Dermis blood vessel endothelial cell (primary cell): ENCODE measurements at places on chromosomes 4 and X.
A peak's percentile ranks its signal among the peaks of the same experiment; 100 is the strongest.

- peak; percentile 79 for DNase-seq
Measured at GRCh38 chrX:102720237-102721168, at the start of gene GPRASP3. Gene GPRASP3, plus strand, starts transcription at chrX:102720743. Its CDS starts 28,253 bp downstream, at chrX:102748996.

- no peak for DNase-seq
Measured at GRCh38 chr4:122665161-122665929, 44.5 kb upstream of the IL21 start.

DNA sequence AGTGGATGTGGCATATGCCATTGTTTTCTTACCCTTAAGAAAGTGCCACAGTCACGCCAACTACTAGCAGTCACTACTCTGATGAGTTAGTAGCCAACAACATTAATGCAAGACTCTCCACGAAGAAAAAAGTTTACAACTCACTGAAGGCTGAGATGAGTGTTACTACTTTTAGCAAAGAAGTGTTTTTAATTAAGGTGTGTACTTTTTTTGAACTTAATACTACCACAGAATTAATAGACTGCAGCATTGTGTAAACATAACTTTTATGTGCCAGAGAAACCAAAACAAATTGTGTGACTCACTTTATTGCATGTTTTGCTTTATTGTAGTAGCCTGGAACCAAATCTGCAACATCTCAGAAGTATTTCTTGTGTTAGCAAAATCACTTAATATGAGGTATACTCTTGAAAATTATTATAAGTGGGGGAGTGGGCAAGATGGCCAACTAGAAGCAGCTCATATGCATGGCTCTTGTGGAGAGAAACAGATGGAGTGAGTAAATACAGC, 2.2 kb upstream of the UGT2B4 start:
- DNase-seq = no peak

DNA sequence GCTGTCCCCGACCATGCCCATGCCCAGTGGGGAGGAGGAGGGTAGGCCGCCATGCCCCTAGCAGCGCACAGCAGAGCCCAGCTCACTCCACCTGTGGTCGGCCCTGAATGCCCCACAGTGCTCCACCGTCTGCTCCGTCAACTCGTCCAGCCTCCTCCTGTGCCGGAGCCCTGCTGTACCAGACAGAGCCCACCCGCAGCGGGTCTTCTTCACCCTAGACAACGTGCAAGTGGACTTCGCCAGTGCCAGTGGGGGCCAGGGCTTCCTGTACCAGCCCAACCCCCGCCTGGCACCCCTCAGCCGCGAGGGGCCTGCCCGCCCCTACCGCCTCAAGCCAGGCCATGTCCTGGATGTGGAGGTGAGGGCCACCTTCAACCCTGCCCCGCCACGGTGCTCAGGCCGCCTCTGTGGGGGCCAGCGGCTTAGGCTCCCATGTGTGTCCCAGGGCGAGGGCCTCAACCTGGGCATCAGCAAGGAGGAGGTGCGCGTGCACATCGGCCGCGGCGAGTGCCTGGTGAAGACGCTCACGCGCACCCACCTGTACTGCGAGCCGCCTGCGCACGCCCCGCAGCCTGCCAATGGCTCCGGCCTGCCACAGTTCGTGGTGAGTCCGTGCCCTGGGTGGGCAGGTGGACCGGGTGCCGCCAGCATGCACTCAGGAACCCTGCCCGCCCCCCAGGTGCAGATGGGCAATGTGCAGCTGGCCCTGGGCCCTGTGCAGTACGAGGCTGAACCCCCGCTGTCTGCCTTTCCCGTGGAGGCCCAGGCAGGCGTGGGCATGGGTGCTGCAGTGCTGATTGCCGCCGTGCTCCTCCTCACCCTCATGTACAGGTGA, 6.9 kb upstream of the SRPK3 start:
- no peak for DNase-seq

DNA sequence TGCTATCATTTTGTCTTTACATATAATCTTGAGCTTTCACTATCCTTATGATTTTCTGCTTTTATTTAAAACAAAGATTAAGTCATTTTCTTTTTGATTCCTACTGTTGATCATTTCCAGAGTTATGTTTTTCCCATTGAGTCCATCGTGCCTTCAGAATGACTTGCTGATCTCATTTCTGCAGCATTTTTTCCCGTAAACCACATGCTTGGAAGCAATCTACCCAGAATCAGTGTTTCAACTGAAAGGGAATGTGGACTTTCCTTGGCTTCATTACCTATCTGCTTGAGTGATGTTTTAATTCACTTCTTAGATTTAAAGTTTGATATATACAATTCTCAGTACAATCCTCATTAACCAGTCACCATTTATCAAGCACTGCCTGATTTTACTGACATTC, 192.4 kb upstream of the FSTL5 start:
- no peak for DNase-seq

- no peak for DNase-seq
Measured at GRCh38 chrX:105098201-105098600, 122.3 kb downstream of the TEX13A start.

DNA sequence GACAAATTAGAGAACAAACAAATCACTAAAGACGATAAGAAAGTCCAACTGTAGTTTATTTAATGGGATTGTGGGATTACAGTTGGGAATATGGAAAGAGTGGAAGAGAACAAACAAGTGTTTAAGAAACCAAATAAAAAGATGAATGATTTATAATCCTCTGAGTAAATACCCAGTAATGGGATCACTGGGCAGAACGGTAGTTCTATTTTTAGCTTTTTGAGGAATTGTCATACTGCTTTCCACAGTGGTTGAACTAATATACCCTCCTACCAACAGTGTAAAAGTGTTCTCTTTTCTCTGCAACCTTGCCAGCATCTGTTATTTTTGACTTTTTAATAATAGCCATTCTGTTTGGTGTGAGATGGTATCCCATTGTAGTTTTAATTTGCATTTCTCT, 15.0 kb downstream of the C4orf51 start:
- no peak for DNase-seq

- no peak for DNase-seq
Measured at GRCh38 chr4:108100827-108101226, 67.9 kb downstream of the LEF1 start.

DNA sequence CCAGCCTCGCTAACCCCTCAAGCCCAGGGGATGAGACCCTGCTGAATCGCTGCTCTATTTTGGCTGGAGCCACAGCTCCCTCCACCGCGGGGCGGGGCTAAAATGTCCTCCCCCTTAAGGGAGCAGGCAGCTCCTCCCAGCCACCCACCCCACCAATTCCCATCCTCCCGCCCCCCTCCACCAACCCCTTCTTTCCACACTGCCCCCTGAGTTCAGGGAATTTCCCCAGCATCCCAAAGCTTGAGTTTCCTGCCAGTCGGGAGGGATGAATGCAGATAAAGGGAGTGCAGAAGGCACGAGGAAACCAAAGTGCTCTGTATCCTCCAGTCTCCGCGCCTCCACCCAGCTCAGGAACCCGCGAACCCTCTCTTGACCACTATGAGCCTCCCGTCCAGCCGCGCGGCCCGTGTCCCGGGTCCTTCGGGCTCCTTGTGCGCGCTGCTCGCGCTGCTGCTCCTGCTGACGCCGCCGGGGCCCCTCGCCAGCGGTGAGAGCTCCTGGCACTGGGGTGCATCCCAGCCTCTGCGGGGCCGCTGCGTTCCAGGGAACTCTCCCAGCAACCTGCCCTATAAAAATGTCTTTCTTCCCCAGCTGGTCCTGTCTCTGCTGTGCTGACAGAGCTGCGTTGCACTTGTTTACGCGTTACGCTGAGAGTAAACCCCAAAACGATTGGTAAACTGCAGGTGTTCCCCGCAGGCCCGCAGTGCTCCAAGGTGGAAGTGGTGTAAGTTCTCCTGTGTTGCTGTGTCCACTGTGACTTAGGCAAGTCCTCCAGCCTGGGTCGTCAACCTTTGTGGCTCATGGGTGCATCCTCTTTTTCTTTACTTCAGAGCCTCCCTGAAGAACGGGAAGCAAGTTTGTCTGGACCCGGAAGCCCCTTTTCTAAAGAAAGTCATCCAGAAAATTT, at the start of gene CXCL6:
Gene CXCL6 (plus strand): TSS at position 306 of the 907 bp plus-strand sequence. CDS start 73 bp downstream, at position 379.
- DNase-seq = peak; percentile 53

DNA sequence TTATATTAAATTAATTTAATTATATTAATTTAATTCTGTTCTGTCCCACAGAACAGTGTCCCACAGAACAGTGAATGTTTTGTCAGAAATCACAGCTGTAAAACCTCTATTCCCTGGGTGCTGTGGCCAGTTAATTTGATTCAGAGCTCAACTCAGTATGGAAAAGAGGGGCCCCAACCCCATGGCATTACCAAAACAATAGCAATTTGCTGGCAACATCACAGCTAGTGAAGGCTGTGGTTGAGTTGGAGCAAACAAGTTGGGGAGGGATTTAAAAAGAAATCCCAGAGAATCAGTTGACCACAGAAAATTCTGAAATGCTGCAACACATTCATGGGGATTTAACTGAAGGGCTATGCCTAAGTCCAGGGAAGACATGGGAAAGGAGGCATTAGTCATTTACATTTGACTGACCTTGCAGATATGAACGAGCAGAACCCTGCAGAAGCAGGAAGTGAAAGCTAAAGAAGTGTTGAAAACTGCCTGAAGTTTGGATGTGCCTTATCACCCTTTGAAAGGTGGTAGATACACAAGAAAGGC, 30.1 kb downstream of the PDHA2 start:
- DNase-seq = no peak

GRCh38 chr4:165879641-165880040, 6.6 kb downstream of the TLL1 start:
- no peak for DNase-seq

- no peak for DNase-seq
Measured at GRCh38 chrX:148024425-148025148, 43.5 kb downstream of the FMR1NB start.

GRCh38 chrX:2841537-2841936, 12.8 kb downstream of the GYG2 start:
- DNase-seq = no peak

GRCh38 chr4:108794136-108794535, 31.3 kb upstream of the ETNPPL start:
- DNase-seq = no peak

- DNase-seq = peak; percentile 41
Measured at GRCh38 chrX:87299563-87300160, 217.9 kb upstream of the KLHL4 start.

GRCh38 chrX:43898406-43899035, 16.3 kb upstream of the MAOB start:
- DNase-seq = no peak

GRCh38 chr4:37400241-37400881, 155.8 kb downstream of the NWD2 start:
- no peak for DNase-seq

- no peak for DNase-seq
Measured at GRCh38 chr4:113884655-113885054, 94.8 kb downstream of the ARSJ start.

- DNase-seq = no peak
Measured at GRCh38 chrX:136626237-136626636, 21.7 kb upstream of the CD40LG start.

- peak; percentile 58 for DNase-seq
Measured at GRCh38 chr4:24419181-24420034, 164.9 kb downstream of the DHX15 start.

DNA sequence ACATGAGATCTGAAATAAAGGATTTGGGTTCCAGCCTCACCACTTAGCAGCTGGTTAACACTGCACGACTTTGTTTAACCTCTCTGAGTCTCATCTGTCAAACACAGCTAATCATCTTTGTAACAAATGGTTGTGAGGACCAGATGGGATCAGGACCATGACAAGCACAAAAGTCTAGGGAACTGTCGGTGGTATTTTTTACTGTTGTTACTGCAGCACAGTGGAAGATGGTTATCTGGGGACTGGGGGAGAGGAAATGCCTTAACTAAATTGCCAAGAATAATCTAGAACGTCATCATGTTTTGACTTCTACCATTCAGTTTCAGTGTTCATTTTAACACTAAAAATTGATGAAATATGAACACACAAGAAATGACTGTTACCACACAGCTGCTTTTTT, 99.5 kb downstream of the ADGRA3 start:
- DNase-seq = peak; percentile 70

DNA sequence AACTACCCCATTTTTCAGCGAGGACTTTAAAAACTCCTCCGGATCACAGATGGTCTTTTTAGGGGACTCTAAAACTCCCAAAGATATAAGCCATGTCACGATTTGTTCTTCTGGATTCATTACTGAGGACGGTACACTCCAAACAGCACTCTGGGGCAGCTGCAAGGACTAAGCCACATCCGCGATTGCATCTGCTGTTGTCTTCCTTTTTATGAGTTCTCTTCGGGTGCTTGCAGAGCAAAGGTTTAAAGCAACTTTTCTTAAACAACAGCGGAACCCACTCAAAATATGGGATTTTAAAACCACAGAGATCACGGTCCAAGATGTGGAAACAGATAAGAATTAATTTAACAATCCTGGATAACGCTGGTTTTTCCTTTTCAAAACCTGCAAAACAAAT, at the start of gene ARHGEF6:
Gene ARHGEF6 (minus strand): TSS at position 170 of the 400 bp plus-strand sequence. CDS start 50 bp downstream, at position 120.
- DNase-seq = no peak

GRCh38 chrX:39367416-39367815, 566.2 kb downstream of the MID1IP1 start:
- DNase-seq = no peak

GRCh38 chr4:39873823-39874222, 103.9 kb downstream of the PDS5A start:
- DNase-seq = no peak

DNA sequence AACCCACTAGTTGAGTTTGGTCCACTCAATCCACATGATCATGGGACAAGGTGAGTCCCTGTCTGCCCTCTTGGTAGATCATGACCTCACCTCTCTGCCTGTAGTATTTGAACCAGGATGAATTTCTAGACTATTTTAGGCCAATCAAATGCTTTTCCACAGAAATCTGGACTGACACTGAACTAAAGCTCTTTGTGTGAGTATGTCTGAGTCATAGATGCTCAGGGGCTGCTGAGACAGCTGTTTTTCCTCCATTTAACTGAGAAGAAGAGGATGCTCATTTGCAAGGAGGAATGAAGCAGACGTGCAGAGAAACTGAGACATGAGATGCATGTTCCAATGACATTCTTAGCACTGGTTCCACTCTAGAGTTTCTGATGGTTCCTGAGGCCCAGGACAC, 77.3 kb upstream of the TMEM47 start:
- no peak for DNase-seq

DNA sequence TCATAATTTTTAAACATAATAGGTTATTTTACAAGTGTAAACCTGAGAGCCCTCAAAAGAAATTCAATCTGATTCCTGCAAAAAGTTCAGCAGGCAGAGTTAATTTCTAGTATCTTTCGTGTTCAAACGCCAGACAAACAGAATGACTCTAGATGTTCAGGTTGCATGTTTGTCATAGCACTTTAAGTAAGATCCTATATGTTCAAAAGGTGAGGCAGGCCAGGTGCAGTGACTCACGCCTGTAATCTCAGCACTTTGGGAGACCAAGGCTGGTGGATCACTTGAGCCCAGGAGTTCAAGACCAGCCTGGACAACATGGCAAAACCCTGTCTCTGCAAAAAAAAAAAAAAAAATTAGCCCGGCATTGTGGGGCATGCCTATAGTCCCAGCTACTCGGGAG, 1.1 kb upstream of the RASSF6 start:
- DNase-seq = no peak

GRCh38 chrX:71366674-71367256, 608 bp downstream of the TAF1 start:
- peak; percentile 57 for DNase-seq

DNA sequence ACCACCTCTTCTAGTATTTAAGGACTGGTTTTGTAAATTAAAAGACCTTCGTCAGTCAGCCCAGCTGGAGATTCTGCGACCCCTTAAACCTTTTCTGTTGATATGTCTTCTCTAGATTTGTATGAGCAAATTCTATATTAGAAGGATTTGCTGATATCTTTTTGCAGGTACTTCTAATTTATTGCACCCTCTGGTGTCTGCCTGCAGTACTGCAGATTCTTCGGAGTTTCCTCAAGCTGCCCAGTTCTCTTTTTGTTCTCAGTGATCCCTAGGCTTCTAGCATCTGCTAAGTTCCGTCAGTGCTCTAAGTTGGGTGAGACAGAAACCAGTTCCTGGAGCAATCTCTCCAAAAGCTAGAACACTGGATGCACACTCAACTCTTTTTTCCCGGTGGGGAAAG, 545.2 kb downstream of the C4orf33 start:
- DNase-seq = peak; percentile 79
